Spinal cord (tissue), 10 donors: ENCODE measurements at places on chromosomes 16 and 17. TPM values are rescaled to one million over a fixed set of nuclear protein-coding genes. Genes with fewer than 3 reads are reported as not detected.

DNA sequence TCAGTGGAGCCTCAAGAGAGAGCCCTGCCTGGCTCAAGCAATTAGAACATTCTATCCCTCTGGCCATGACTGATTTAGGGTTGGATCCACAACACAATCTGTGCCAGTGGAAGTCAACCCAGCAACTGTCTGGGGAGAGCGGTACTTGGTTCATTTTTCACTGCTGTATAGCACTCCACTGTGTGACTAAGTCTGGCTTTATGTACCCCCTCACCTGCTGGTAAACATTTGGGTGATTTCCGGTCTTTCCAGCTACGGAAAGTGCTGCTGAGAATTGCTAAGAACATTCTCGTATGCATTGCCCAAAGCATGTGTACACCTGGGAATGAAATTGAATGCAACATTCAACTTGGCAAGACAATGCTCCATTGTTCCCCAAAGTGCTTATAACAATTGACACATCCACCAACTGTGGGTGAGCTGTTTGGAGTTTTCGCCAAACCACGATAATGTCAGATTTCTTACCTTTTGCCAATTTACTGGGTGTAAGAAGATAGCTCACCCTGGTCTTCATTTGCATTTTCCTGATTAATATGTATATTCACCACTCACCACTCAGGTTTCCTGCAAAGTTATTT, 63.5 kb upstream of the MED9 start:
- no peak for DNase-seq

Gene C1QTNF8
- total RNA-seq = 0.17 TPM

DNA sequence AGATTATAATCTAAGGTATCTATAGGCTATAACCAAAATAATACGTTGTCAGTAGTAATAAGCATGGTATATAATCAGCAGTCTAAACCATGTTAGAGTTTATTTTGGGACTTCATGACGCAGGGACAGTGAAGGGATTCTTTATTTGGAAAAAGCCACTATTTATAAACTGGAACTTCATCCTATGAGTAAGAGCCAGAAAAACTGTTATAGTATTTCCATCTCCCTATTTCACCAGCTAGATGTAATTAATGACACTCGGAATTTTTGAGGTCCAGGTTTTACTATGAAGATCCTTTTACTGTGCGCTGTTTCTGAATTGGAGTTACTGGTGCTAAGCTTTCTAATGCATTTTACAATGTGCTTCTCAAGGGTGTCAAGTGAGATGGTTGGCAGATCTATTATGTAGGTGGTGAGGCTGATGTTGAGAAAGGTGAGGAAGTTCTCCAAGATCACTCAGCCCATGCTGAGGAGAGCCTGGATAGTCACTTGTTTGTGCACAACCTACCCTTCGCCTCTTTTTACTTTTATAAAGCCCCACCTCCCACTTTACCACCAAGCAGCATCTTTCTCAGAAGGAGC, 149.3 kb downstream of the MSI2 start:
- DNase-seq = no peak

DNA sequence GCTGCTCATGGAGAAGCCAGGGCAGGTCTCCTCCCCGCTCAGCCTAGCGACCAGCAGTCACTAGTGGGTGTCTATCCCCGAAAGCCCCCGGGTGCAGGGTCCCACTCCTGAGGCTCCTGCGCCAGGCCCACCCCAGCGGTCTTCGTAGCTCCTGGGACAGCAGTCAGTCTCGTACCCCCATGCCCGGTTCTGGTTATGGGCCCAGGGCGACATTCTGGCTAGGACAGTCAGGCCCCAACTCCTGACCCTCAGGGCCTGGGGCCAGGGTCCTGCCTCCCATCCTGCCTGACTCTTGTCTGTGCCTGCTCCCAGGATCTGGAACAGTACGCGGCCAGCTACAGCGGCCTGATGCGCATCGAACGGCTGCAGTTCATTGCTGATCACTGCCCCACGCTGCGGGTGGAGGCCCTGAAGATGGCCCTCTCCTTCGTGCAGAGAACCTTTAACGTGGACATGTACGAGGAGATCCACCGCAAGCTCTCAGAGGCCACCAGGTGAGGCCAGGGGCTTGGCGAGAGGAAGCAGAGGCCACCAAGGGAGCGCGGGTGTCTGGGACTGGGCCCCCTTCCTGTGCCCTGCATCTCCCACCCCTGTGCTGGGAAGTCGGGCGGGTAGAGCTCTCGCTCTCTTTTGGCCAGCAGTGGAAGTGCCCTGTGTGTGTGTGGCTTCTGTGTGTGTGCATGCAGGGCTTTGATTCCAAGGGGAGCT, 2.0 kb downstream of the GPS1 start:
- no peak for DNase-seq

GRCh38 chr16:5064915-5065314, 841 bp downstream of the C16orf89 start:
- DNase-seq = no peak

DNA sequence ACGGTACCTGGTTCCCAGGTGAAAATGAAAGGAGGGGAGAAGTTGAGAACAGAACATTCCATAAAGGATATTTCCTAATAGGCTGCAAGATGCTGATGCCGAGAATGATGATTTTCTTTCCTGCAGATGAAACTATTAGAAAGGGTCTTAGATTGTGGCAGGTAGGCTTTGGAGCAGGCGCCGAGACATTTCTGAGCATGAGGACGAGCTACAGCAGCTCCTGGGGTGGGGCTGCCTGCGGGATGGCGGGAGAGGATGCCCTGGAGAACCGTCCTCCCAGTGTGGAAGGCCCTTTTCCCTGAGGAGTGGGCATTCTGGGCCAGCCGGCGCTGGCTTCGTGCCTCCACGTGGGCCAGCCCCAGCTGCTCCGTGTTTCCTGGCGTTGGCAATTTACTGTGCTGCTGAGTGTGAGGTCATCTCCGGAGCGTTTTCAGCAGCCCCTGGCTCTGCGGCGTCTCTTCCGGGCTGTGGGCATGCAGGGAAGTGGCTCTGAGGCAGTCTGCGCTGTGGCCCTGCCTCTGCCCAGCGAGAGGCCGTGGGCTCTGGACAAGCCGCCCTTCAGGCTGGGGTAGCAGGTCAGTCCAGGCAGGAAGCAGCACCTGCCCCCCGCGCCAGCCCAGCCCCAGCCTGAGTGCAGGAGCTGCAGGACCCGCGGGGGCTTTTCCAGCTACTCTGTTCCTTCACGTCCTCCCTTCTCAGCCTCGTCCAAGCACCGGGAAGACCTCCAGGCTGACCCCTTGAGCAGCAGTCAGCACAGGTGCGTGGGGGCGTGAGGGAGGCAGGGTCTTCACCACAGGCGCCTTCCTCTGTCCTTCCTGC, 12.2 kb downstream of the ENGASE start:
- no peak for DNase-seq

Gene CRHR1
- total RNA-seq = 3.2 TPM

Gene SULT1A2
- total RNA-seq = 2.8 TPM

DNA sequence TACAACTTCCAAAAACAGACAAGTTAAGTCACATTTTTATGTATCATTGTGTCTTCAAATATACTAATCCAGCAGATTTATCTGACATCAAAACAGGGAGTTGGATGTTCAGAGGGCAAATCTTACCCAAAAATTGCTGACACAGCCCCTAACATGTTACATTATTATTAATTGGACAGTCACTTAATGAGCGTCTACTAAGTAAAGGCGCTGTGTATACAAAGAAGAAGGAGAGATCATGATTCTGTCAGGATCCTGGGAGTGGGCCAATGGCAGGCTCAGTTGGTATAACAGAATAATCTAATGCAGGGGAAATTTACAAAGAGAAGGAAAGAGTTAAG, 18.4 kb upstream of the CD300E start:
- DNase-seq = no peak

DNA sequence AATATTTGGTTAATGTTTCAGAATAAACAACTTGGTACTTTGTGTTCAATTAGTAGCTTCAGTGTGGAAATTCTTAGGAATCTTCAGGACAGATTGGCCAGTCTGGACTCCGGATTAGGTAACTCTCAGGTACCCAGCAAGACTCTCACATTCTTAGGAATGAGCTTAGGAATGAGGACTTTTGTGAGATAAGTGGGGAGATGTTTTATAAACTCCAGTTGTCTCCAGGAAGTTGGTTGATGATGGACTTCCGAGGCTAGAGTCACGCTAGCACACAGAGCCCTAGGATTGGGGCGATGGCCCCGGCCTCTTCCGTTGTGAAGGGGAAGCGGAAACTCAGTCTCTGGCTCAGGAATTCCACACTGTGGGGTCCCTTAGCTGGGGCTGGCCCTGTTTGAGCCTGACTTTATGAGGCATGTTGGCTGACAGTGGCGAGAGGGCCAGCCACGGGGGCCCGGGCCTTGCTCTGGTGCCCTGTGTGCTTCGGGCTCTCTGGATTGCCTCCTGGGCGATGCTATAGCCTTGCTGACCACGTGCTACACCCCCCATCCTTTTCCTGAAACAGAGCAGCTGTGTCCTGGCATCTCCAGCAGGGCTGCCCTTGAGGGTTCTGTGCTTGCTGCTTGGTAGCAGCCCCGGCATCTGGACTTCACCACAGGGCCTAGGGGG, 32.4 kb downstream of the RAB11FIP3 start:
- DNase-seq = peak; percentile 49

Gene C16orf89
- total RNA-seq = 48.6 TPM

Gene TBC1D3E
- not detected for total RNA-seq

DNA sequence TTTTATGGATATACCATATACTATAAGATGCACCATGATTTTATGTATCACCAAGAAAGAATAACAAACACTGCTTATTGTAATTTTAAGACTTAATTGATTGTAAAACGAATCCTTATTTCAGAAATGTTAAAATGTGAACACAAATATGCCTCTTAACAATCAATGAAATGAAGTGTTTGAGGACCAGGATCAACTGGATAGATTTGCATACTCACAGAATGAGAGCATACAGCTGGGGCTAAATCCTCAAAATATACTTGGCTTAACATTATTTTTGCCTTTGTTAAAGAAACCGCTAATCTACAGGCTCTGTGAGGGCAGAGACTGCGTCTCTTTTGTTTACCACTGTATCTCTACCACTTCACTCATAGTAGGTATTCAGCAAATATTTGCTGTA, 93.6 kb downstream of the SPACA3 start:
- DNase-seq = no peak

DNA sequence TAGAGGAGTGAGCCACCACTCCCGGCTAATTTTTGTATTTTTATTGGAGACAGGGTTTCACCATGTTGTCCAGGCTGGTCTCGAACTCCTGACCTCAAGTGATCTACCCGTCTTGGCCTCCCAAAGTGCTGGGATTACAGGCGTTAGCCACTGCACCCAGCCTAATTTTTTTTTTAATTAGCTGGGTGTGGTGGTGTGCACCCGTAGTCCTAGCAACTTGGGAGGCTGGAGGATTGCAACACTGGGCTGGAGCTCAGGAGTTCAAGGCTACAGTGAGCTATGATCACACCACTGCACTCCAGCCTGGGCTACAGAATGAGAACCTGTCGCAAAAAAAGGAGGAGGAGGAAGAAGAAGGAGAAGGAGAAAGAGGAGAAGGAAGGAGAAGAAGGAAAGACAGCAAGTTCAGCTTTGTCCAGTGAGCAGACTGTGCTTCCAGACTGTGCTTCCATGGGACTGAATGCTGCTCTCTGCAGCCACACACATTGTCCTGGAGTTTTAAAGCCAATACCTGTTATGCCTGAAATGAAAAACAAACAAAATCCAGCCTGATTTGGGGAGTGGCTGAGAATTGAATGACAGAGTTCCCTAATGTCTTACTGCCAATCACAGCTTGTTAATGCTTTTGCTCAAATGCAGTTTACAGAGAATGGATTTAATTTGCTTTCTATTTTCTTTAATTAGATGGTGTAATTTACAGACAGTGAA, 2.8 kb upstream of the TNFRSF13B start:
- no peak for DNase-seq

Gene KRTAP4-1
- total RNA-seq = not detected

DNA sequence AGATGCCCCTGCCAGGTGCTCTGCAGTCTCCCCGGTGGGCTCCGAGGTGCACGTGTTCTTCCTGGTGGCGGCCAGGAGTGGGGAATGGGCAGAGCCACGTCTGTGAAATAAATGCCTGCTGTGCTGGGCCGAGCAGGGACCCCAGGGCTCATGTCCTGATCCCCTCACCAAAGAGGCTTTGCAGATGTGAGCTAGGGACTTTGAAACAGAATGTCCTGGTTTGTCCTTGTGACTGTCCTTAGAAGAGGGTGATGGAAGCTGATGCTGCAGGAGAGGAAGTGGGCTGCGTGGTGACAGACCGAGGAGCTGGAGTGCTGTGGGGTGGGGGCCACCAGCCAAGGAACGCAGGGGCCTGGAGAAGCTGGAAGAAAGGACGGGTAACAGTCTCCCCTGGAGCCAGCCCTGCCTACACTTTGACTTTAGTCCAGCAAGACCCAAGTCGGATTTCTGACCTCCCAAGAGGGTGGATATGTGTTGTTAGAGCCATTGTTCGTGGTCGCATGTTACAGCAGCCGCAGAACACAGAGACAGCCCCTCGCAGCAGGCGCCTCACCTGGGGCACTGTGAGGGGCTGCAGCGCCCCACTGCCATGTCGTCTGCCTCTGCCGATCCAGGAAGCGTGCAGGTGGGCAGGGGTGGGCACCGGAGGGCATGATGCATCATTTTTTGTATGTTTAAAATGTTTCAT, 217.9 kb upstream of the CIBAR2 start:
- no peak for DNase-seq

Gene CYGB
- 14.3 TPM for total RNA-seq

DNA sequence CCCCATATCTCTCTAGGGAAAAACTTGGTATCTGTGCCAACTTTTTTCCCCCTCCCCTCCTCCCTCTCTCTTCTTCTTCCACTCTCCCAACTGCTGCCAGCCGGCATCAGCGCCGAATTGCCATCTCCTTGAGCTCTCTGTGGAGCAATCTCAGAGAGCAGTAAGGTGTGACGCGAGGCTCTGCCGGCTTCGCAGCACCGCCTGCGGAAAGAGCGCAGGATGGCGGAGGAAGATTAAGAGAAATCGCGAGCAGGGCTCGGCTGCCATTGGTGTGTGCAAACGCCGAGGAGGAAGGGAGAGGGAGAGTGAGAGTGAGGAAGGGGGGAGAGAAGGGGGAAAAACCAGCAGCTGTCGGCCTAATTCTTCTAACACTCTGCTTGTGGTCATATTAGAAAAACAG, 44.2 kb downstream of the NEUROD2 start:
- DNase-seq = no peak

Gene TP53TG3F
- total RNA-seq = not detected
